Hair follicle dermal papilla cell (primary cell): ENCODE measurements at places on chromosomes 11 and 22. TPM values are rescaled to one million over a fixed set of nuclear protein-coding genes. Genes with fewer than 3 reads are reported as not detected.

Gene SLC7A4
- 11.5 and 34.5 TPM in 2 replicates for total RNA-seq

Gene PLEKHA7
- total RNA-seq = 0.32 and 0.61 TPM in 2 replicates

Gene MPZL2
- 0.12 TPM in 1 of 2 replicates, not detected in the other for total RNA-seq

Gene TSGA10IP
- total RNA-seq = not detected in 2 replicates

Gene RIMBP3C
- 0.12 and 0.32 TPM in 2 replicates for total RNA-seq
